DND-41 (cell line): ENCODE measurements at places on chromosomes 4 and X.

- no peak for DNase-seq
These were observed 150.3 kb downstream of the PCDH7 start for GRCh38 chr4:30870513-30870912.

DNA sequence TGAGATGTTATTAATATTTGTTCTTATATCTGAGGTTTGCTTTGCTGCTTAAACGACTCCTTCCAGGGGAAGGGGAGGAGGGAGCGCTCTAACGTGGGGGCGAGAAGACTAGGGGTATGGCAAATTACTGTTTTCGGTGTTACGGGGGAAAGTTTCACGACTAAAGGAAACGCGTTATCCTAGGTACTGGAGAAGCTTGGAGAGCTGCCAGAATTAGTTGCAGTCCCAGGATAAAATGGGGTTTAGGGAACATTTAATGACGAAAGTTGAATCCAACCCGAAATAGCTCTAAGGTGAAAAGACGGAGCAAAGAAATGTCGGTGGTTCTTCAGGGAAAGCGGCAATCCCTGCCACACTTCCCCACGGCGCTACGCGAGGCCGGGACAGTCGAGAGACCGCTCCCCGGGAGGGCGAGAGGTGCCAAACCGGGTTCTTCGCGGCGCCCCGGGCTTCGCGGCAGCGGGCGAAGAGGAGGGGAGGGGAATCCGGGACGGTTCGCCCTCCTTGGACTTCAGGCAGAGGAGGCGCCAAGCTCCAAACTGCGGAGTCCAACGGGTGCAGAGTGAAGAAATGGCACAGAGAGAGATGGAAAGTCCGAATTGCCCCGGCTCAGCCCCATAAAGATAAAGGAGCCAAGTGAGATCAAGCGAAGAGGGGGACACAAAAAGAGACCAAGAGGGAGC, 724 bp downstream of the THOC2 start:
- peak; percentile 8 for DNase-seq

DNA sequence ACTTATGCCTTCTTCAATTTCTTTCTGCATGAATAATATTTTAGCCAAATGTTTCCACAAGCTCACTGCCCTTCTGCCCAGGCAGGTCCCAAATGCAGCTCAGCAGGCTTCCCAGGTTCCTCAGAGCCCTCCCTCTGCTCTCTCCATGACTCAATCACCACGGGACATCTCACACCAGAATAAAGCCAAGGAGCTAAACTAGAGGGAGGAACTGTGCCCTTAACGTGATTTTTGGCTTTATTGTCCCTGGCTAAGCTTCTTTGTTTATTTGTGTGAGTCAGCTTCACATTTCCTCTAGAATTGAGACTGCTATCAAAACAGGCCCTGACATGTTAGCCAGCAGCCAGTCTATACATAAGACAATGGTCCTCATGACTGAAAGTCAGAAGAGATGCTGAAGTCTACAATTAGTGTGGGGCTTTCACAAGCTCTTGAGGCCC, 186.4 kb upstream of the GALNT7 start:
- DNase-seq, result no peak

DNA sequence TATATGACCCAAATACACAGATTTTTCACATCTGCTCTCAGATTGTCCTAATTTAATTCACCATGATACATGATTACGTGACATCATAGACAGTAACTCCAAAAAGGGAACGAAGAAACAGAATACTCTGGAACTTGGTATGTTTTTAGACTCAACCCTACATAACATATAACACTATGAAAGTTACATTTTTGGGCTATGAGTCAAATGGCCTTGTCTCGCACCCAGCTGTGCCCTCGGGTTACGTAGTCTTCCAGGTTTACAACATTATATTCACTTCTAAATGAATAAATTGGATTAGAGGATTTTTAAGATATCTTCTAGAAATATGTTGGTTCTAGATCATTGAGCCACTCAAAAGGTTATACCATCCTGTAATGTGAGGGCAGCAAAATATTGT, 2089.6 kb upstream of the TENM3 start:
- no peak for DNase-seq

GRCh38 chr4:153514001-153514526, 47.9 kb downstream of the TMEM131L start:
- DNase-seq, result no peak

- DNase-seq, result no peak
These were observed 146.5 kb downstream of the SPANXN1 start for GRCh38 chrX:145393702-145394235.

DNA sequence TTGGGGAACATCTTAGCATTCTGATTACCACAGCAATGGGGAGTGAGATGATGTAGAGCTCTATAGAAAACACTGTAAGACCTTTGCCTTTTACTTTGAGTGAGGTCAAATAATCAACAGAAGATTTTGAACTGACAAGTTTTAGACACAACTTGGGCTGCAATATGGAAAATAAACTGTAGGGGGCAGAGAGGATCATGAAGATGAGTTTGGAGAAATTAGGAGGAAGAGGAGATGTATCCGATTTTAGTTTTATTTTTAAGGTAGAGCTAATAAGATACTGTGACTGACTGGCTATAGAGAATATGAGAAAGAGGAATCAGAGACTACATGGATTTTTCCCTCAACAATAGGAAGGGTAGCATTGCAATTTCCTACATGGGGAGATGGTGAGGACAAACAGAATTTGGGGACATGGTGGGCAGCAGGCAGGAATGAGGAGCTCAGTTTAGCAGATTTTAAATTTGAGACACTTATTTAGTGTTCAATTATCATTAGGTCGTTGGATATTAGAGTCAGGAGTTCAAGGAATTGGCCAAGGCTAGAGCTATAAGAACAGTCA, 563.1 kb downstream of the INPP4B start:
- DNase-seq, result peak; percentile 14

DNA sequence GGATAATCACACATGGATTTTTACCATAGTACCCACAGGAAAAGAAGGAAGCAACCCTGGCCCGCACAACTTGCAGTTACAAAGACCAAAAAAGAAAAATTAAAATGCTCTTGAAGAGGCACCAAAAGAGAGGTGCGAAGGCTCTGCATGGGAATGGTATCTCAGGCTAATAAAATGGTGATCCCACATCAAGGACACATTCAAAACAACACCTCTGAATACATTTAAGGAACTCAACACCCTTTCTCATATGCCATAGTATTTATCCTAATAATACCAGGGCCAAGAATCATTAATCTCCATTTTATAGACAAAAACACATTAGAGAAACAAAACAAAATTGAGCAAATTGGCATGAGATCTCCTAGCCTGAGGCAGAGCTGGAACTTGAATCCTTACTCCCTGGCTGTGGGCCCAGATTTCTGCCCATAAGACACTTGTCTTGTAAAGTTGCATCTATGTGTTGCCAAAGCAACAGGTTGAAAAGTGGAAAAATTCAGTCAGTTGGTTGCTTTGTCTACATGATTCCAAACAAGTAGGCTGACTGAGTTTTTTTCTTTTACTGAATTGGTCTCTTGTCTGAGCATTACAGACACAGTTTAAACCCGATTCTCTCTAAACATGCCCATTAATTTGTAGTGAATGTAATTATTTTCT, 33.5 kb downstream of the GUCY2F start:
- no peak for DNase-seq

DNA sequence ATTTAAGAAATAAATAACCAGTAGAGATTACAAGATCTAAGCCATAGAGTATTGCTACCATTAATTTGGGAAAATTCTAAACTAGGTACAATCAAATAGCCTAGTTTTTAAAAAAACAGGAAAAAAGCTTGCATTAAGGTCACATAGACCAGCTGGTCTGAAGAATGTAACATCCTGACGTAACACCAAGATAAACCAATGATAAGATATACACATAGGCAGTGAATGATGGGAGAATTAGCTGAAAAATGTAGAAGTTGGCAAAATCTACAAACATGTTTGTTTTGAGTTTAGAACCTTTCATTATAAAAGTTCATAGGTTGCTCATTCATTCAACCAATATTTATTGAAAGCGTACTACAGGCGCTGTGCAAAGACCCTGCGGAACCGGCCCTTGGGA, 120.0 kb downstream of the SH3RF1 start:
- no peak for DNase-seq

DNA sequence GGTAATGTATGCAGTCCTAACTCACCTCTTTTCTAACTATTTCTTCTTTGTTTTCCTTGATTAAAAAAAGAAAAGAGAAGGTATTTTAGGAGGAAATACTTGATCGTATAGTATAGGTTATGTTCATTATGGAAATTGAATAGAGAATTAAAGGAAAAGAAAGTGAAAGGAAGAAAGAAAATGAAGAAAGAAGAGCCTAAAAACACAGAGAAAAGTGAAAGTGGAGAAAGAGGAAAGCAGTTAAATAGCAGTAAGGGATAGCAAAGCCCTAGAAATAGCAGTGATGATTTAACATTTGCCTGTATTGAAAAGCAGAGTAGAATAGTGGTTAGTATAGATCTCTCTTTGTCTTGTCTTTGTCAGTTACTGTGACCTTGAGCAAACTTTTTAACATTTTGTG, 37.0 kb downstream of the MRPL1 start:
- no peak for DNase-seq

- DNase-seq, result peak; percentile 10
These were observed 32.9 kb upstream of the PGM2 start for GRCh38 chr4:37793562-37793961.

GRCh38 chr4:152939621-152940020, 3.5 kb downstream of the FHDC1 start:
- no peak for DNase-seq

GRCh38 chr4:175970724-175971123, 94.9 kb upstream of the WDR17 start:
- DNase-seq, result no peak

GRCh38 chr4:26751838-26752237, 108.8 kb upstream of the STIM2 start:
- DNase-seq, result no peak

DNA sequence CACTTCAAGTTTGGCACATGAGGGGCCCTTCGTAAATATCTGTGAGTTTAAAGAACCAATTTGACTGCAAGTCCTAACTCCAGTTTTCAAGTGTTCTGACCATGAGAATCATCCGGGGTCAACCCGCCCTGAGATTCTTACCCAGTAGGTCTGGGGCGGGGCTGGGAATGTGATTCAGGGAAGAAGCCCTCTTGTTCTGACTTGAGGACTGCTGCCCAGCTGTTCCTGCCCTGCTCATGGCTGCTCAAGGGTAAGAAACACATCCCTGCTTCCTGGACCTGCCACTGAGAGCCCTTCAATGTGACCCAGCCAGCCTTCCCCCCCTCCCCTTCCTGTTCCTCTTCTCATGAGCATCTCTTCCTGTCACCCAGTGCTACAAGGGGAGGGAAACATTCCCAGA, 92.7 kb upstream of the PGRMC2 start:
- DNase-seq, result no peak

GRCh38 chr4:90476019-90476418, 348.8 kb downstream of the CCSER1 start:
- DNase-seq, result no peak

GRCh38 chr4:150126201-150126863, 48.1 kb downstream of the DCLK2 start:
- no peak for DNase-seq

DNA sequence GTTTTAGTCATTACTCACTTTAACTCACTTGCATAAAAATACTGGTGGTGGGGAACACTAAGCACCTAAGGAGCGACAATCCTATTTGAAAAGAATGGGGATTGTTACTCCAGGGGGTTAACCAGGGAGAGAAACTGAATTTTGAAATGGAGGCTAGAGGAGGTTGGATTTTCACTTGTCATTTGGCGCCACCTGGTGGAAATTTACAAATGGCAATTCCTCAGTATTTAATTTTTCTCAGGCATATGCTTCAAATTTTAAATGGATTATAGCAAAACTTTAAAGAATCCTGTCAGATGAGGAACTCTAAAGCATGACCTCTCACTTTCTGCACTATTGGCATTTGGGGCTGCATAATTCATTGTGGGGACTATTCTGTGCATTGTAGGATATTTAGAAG, 2.7 kb upstream of the GEMIN8 start:
- peak; percentile 58 for DNase-seq

- no peak for DNase-seq
These were observed 559 bp downstream of the TRPC5 start for GRCh38 chrX:112081781-112082652.

DNA sequence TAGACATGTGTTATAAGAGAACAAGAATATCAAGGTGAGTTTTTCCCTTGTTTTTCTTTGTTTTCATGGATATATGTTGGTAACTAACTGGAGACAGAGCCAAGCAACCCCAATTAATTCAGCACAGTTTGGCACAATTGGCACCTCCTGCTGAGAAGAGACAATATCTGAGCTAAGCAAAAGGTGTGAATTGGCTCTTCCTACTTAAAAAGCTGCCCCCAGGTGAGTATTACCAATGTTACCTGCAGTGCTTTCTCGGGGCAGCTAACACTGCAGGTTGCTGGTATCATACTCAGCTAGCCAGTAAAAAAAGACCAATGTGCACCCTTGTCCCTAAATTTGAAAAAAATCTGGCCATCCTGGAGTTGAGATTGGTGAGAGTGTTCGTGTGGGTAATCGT, 871.2 kb upstream of the TENM3 start:
- DNase-seq, result no peak

- DNase-seq, result no peak
These were observed 951.2 kb downstream of the TECRL start for GRCh38 chr4:63458010-63458409.

DNA sequence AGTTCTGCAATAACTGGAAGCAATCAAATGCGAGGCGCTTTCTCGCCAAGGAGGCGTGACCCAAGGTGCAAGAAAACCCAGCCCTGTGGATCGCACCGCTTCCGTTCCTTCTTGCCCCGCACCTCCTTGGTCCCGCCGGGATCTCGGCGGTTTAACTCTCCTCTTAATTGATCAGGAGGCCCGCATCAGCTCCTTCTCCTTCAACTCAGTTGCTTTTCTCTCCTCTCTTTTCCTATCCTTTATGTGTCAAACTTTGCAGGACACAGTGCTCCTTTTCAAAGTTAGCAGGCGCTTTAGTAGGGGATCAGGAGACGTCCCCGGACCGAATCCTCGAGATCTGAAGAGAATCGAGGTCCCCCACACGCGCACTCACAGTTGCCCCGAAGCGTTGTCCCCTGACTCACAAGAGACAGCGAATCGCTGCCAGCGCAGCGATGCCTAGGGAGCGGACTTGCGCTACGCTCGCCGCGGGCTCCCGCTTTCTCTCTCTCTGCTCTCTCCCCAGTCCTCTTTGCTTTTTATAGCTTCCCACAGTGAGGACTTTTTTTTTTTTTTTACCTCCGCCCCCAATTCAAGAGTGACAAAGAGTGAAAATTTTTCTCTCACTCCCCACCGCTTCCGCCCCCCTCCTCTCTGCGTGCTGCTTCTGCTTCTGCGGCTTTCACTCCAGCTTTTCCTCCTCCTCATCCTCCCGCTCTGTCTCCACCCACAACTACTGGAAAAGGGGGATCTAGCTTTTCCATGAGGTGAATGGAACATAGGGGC, at the start of gene DKK2:
DKK2 (minus strand) TSS at position 495 of the 765 bp plus-strand sequence. CDS start 722 bp downstream, outside the sequence.
- DNase-seq, result no peak

GRCh38 chr4:139501927-139502899, 48.3 kb downstream of the RAB33B start:
- DNase-seq, result no peak

DNA sequence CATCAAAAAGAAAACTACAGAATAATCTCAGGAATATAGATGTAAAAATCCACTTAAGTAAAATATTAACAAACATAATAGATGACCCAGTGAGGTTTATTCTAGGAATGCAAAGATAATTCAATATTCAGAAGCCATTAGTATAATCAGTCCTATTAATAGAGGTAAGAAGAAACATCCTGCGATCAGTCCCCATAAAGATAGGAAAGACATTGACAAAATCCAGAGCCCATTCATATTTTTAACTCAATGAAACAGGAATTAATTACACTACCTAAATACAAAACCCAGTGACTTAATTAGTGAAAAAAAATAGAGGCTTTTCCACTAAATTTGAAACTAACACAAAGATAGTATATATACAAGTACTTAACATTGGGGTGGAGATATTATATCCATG, 321.4 kb upstream of the INTU start:
- no peak for DNase-seq
